ENCODE measurements at places on chromosomes 2 and 18. TPM values are rescaled to one million over a fixed set of nuclear protein-coding genes. Genes with fewer than 3 reads are reported as not detected.

Gene DLX2
- total RNA-seq: not detected

Gene OTOS
- not detected for total RNA-seq

Gene CDK15
- total RNA-seq: 14.9 TPM

Gene ARHGEF33
- 4.4 TPM for total RNA-seq

Gene GMPPA
- 14.2 TPM for total RNA-seq

Gene ZNF396
- total RNA-seq: 1.7 TPM

Gene STK11IP
- 49.4 TPM for total RNA-seq

Measured in ovary (tissue), 10 donors.